ENCODE measurements at places on chromosomes 3 and 15.

DNA sequence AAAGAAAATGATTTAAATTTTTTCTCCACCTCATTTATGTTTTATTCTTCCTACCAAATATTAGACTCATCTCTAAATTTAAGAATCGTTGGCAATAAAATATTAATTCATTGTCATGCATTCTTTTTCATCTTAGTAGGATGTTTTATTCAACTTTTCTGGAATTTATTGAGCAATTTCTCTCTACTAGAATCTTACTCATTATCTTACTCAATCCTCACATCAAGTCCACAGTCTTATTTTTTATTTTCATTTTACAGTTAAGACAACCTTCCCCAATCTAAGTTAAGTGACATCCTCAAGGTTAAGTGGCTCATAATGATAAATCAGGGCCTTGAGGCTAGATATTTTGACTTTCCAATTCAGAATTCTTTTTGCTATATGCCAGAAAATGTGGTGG lies 15.9 kb upstream of the ALDH1A2 start:
- no peak for DNase-seq

GRCh38 chr3:115148142-115148790 lies 1.2 kb upstream of the ZBTB20 start:
- DNase-seq = no peak

GRCh38 chr3:154898916-154899315 lies 181.2 kb upstream of the MME start:
- no peak for DNase-seq

GRCh38 chr15:74891469-74891868 lies 1.6 kb downstream of the MPI start:
- DNase-seq = no peak

DNA sequence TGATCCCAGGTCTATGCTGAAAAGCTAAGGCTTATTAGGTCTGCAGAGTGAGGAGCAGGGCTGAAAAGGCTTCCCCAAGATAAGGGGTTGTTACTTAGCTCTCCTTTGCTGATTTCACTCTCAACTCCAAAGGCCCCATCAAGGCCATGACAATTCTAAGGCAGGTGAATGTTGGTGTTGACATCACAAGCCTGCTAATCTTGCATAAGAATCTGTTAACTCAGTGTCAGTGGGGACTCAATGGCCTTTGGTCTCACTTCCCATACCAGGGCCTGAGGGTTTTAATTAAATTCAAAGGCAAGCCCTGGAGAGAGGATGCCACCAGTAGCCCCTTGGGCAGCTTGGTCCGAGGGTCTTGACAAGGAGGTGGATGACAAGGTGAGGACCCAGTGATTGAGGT lies 9.4 kb upstream of the ALAS1 start:
- no peak for DNase-seq

DNA sequence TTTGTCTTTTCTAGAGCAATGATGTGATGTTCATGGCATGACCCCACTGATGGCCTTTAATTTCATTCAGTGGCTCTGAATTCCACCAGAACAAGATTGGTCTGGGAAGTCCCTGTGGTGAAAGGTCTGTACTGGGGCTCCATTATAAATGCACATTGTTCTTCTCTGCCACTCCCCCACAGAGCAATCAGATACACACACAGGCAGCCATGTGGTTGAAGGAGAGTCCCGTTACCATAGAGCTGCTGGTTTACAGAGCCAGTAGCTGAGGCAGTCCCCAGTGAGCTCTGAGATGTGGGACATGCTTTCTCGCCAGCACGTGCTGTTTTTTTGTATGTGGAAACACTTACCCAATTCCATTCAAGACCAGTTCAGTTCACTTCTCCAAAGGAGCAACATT lies 172.7 kb upstream of the TRIM42 start:
- no peak for DNase-seq

GRCh38 chr3:111980716-111981456 lies 2.1 kb downstream of the ABHD10 start:
- no peak for DNase-seq

- DNase-seq = no peak
These were observed 536 bp downstream of the SEC61A1 start for GRCh38 chr3:128052595-128053351.

DNA sequence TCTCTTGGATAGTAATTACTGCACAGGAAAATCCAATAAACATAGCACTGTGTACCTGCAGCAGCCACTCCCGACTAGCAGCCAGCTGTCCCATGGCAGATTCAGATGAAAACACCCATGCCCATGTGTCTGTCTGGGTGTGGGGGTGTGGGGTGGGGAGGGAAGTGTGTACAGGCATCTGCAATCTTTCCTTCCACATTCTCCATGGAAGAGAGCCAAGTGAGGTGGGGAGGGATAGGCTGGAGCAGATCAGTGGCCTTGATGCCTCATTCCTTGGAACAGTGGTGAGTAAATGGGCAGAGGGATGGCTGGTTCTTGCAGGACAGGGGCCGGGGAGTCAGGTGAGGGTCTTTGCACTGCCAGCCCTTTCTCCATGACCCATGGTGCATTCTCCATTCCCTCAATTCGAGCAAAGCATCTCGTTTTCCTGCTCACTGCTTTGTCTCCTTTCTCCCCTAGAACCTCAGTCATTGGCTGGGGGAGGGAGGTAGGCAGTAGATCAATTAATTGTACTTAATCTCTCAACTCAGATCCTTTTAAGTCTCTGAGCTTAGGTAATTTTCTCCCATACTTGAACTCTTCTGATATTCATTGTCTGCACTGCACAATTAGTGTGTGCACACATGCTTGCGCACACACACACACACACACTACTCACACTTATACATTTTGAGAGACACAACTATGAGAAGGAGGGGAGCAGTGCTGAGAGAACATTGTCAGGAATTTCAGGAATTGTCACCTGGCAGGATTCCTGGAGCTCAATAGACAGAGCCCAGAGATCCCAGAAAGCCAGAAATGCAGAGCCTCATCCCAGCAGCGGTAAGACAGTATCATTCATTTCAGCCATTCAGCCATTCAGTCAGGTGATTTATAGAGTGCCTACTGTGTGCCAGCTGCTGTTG lies 31.9 kb downstream of the PDIA5 start:
- DNase-seq = no peak

- DNase-seq = no peak
These were observed 6.1 kb downstream of the CRYBG3 start for GRCh38 chr3:97827741-97828471.

- no peak for DNase-seq
These were observed 21.0 kb downstream of the STXBP5L start for GRCh38 chr3:120928991-120929390.

- DNase-seq = no peak
These were observed 9.6 kb downstream of the OSBPL11 start for GRCh38 chr3:125585595-125586223.

DNA sequence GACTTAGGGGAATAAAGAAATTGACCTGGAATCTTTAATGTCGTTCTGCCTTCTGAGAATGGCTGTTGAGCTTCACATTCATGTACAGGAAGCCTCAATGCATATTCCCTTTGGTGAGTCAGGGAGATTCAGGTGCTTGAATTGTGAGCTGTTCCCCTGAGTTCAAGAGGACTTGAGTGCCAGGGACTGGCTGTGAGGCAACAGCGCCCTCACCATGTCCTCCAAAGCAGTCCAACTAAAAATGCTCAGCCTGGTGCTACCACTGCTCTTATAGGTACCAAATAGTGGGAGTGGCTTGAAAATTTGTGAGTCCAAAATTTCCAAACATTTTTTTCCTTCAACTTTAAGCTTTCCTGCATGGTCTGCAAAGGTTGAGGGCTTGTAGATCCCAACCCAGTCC lies 54.1 kb downstream of the LEO1 start:
- no peak for DNase-seq

DNA sequence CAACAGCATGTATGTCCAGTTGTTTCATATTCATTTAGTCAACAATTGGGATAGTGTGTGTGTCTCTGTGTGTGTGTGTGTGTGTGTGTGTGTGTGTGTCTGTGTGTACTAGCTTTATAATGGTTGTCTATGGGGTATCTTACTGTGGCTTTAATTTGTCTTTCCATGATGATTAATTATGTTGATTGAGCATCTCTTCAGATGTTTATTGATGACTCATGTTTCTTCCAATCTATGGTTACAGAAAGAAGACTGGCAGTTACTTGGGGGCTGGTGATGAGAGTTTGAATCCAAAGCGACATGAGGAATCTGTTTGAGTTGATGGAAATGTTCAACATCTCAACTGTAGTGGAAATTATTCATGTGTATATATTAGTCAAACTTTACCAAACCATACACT lies 440.1 kb downstream of the ZNF385D start:
- DNase-seq = no peak

GRCh38 chr15:90286678-90287077 lies 21.2 kb downstream of the NGRN start:
- no peak for DNase-seq

- DNase-seq = peak; percentile 20
These were observed 76.4 kb downstream of the BBX start for GRCh38 chr3:107598926-107599771.

- DNase-seq = no peak
These were observed 414.2 kb downstream of the PDCD6IP start for GRCh38 chr3:34212656-34213055.

DNA sequence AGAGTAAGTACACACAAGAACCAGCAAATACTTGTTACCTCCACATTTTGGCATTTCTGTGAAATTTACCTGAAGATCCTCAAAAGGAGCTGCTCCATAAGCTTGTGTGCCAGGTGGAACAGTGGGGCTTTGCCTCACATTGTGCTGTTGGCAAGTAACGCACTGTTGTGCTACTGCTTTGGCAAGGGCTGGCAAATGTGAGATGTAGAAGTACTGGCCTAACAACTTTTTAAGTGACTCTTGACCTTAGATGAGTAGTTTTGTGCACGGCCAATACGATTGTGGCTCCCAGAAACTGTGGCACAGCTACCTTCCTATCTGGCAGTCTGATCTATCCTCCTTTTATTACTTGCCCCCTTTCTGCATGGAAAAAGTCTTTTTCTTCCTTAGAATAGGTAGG lies 337.0 kb downstream of the KCNH8 start:
- DNase-seq = no peak

- DNase-seq = no peak
These were observed 539.1 kb upstream of the ROBO2 start for GRCh38 chr3:76500746-76501275.

- no peak for DNase-seq
These were observed 117.3 kb upstream of the NEO1 start for GRCh38 chr15:72934921-72935320.

DNA sequence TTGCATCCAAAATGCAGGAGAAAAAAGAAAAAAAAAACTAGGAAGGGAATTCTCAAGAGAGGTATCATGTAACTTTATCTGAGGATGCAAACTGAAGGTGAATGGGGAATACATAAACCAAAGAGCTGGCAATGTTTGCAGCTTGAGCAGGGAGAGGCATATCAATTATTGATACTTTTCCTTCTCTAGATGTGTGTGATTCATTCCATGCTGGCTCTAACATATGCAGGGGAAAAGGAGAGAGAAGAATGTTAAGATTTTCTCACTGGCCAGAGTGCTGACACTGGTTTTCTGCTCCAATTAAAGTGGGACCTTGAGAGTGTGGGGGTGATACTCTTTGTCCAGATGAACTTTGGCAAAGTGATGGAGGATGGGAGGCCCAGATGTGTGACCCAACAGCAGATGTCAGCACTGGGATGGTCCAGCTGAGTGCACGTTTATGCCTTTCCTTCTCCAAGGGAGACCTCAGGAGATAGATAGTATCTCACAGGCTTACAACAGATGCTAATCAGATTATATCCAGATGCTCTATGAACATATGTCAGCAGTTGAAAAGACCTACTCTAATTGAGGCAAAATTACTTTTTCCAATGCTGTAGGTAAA lies 50.0 kb upstream of the PSMD6 start:
- DNase-seq = no peak

GRCh38 chr15:28101201-28101600 lies 2.1 kb upstream of the OCA2 start:
- no peak for DNase-seq

DNA sequence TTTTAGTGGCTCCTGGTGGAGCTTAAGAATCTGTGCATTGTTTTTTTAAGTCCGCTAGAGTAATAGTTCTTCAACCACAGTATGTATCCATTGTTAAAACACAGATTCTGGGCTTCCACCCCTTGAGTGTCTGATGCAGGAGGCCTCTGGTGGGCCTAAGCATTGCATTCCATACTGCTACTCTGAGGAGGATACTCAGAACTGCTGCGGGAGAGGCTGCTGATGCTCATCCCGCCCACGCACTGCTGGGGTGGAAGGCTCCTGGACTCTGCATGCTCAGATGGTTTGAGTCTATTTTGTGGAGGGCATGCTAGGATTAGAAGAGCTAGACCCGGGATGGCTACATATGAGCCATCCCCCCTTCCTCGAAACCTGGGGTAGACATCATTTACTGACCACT lies 74.4 kb downstream of the THSD4 start:
- DNase-seq = no peak

- no peak for DNase-seq
These were observed 51.9 kb downstream of the RHCG start for GRCh38 chr15:89444241-89445225.

DNA sequence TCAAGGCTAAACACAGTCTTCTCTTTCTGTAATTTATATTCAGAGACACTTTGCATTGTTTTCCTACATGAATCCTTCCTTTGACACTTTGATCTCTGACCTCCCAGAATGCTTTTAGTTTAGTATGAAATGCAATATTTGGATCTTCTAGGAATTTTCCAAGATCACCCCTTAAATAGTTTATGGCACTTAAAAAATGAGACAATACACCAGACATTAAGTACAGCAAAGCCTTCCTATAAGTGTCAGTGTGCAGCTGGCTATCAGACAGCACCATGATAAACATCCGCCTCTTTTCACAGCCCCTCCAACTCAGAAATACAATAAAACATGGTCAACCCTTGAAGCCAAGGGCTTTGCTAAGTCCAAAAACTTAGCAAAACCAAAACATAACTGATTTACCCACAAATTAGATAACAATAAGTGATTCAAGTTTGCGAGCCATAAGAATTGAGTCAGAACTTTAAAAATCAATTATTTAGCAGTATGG lies 304.4 kb upstream of the LRRFIP2 start:
- no peak for DNase-seq

All from smooth muscle cell of the brain vasculature (primary cell).